Uterus (tissue), 4 donors: ENCODE measurements at places on chromosomes 2 and 18.

DNA sequence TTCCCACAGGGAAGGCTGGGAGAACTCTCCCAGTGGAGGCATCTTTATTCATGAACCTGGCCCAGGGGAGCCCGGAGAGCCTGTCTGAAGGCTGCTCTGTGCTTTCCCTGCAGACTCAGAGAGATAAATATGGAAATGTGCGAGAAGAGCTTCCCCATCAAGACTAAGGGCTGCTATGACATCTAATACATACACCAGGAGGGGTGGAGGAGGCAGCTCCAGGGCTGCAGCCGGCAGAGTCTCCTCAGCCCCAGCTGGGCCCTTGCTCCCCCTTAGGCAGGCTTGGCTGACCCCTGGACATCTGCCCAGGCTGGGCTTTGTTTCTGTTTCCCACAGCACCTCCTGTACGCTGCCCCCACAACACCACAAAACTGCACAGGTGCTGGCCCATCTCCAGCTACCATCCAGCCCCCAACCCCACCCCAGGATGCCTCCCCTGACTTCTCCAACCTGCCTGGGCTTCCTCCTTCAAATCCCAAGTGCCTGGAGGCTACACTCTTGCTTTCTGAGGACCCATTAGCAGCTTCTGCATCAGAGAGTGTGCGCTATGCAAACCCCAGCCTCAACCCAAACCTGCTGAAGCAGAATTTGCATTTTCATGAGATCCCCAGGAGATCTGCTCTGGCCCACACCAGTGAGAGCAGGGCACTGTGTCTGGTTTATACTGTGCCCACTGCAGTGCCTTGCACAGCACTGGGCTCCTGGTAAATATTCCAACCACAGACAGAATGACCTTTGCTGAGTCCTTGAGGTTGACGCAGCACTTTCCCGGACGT, 96.8 kb downstream of the VSNL1 start:
- DNase-seq = no peak

DNA sequence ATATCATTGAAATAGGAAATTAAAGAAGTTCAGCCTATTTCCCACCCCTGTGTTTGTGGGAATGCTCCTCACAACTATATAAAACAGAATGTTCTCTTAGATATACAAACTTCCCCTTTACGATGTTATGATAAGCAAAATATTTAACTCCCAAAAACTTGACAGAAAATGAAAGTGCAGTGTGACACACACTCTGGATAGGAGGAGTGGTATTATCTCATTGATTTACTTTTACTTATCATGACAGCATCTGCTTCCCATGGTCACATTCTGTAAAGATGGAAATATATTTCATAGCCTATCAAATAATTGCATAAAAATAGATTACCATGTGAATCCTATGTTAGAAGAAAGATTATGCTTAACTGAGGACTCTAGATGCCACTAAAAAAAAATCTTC, 96.6 kb upstream of the STK17B start:
- DNase-seq = no peak

DNA sequence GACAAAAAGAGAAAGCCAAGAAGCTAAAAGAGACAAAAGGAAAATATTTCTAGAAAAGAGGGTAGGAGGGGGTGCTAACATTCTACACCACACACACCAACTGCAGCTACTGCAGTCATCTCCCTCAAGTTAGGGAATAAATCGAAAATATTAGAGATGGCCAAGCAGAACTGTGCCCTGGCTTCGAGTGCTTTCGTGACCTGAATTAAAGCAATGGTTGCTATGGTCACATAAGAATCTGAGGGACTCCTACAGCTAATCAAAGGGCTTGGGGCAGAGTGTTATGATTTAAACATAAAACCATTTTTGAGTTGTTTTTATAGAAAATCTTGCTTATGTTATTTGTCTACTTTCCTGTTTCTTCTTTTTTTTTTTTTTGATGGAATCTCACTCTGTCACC, 159.6 kb upstream of the HNRNPA3 start:
- no peak for DNase-seq

DNA sequence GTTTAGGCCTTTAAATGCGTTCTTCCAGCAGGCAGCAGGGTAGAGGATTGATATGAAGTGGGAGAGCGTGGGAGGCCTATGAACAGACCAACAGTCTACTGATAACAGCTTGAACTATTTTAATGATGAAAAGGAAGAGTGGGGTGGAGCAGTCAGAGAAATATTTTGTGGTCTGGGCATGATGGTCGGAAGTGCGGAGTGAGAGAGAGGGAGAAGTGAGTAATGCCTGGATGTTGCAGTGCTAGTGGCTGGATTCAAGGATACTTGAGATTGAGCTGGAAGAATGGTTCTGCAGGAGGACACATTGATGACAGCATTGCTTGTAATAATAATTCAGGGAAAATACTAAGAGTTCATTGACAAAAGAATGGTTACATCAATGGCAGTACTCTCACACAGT, 151.0 kb upstream of the DAPL1 start:
- no peak for DNase-seq

- DNase-seq = no peak
Observed at GRCh38 chr18:55743133-55743532, 155.1 kb upstream of the TCF4 start.

GRCh38 chr2:84442888-84443287, 16.2 kb downstream of the SUCLG1 start:
- no peak for DNase-seq

DNA sequence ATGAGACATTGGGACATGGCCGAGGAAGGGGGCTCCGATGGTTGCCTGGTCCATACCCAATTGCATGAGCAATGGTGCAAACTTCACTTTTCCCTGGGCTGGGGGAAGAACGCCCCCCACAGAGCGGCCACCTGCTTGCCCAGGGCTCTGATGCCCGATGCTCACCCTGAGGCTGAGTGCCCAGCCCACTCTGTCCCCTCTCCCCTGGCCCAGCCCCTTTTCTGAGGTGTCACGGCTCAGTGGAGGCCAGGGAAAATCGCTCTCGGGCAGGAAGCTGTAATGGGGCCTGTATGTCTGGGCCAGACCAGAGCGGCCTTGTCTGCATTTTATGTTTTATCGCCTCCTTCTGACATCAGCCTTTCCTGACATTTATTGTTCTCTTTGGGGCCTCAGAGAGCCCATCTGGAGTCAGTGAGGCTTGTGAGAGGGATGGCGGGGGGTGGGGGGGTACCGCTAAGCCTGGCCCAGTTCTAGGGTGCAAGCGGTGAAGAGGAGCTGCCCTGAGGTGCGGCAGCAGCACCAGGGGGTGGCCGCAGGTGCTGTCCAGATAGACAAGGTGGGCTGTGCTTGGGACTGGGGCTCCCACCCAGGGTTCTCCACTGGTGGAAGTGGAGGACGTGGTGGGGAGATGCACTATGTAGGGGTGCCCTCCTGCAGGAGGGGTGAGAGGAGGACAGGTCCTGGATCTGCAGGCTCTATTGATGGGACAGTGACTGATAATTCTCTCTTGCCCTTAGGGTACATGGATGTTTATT, 46.2 kb downstream of the INHBB start:
- no peak for DNase-seq

GRCh38 chr18:2963048-2963447, 49.9 kb downstream of the LPIN2 start:
- DNase-seq = no peak

GRCh38 chr2:182642328-182642727, 73.7 kb upstream of the DNAJC10 start:
- DNase-seq = peak; percentile 37

GRCh38 chr18:47390410-47391024, 139.1 kb upstream of the SKOR2 start:
- DNase-seq = no peak

DNA sequence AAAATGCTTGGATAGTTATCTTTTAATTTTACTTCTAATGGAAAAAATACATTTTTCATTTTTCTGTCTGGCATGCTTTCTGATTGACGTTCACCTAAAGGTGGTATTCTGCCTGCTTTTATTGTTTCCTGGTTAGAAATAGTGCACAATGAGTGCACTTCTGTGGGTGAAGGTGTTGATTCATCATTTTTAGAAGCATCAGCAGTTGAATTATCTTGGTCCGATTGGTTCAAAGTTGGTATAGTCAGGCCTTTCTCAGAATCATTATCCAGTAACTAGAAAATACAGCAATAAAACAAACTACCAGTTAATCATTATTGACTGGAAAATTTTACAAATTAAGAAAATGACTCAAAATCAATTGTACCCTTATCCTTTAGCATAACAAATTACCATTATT, 84.5 kb downstream of the STRADB start:
- no peak for DNase-seq

DNA sequence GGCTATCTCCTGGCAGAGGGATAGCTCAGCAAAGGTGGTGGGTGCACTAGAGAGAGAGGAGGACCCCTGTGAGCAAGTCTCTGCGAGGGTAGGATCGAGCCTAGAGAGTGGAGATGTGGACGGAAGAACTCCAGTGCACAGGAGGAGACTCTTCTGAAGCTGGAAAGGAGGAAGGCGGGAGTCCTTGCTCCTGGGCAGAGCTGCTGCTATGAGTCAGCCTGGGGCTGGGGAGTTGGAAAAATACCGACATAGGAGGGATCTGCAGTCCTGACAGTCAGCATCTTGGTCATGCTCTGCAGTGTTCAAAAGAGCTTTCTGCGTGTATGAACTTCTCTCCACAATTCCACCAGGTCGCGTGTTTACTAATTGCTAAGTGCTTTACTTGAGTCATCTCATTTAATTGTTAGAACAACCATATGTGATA, 233.8 kb downstream of the LDLRAD4 start:
- DNase-seq = peak; percentile 48

DNA sequence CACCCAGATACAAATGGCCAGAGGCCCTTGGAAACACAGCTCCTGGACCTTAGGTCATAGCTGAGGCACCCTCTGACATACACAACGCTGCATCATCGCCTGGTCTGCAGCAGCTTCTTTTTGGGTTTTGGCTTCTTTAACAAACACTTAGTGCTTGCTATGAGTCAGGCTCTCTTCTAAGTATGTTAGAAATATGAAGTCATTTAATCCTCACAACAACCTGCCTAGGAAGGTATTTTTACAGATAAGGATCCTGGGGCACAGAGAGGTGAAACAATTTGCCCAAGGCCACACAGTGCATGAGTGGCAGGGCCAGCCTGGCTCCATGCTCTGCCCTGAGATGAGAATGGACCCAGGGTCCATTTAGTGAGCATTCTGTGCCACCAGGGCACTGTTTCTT, 96.6 kb downstream of the TMEM17 start:
- no peak for DNase-seq

GRCh38 chr2:119059287-119059686, 99.3 kb downstream of the C1QL2 start:
- no peak for DNase-seq

- no peak for DNase-seq
Observed at GRCh38 chr2:23445450-23445868, 60.5 kb downstream of the KLHL29 start.

GRCh38 chr2:131394147-131394931, 30.4 kb upstream of the RAB6D start:
- no peak for DNase-seq

DNA sequence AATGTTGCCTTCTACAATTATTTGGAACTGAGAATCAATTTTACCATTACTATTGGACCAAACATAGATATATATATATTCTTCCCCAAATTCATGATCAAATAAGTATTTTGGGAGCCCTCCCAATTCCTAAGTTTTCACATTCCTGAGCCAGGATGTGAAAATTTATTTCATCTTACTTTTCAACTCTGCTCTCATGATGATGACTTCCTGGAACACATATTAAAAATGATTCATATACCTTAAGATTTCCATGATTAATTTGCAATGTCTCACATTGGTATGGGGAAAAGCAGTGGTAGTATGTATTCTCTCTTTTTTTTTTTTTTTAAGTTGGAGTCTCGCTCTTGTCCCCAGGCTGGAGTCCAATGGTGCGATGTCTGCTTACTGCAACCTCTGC, 596.1 kb upstream of the ZEB2 start:
- DNase-seq = no peak

- no peak for DNase-seq
Observed at GRCh38 chr2:196737046-196737445, 62.4 kb downstream of the GTF3C3 start.

DNA sequence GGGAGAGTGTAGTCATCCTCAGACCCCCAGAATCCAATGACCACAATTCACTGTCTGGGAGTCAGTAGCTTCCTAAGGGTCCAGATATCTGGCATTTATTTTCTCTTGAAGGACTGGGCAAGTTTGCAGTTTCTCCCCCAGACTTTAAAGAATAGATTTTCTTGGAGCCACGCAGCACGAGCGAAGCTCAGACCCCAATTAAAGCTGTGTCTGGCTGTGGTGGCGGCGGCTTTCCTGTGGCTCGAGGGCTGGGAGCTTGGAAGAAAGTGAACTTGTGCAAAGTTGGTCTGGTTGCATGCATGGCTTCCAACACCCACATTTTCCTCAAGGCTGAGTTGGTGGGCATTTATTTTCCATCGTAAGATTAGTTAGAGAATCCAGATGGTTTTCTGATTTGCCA, 105.0 kb downstream of the ACKR3 start:
- DNase-seq = no peak

- no peak for DNase-seq
Observed at GRCh38 chr2:105410554-105410953, 11.7 kb upstream of the FHL2 start.

- no peak for DNase-seq
Observed at GRCh38 chr18:63545000-63545399, 2.8 kb downstream of the SERPINB12 start.

DNA sequence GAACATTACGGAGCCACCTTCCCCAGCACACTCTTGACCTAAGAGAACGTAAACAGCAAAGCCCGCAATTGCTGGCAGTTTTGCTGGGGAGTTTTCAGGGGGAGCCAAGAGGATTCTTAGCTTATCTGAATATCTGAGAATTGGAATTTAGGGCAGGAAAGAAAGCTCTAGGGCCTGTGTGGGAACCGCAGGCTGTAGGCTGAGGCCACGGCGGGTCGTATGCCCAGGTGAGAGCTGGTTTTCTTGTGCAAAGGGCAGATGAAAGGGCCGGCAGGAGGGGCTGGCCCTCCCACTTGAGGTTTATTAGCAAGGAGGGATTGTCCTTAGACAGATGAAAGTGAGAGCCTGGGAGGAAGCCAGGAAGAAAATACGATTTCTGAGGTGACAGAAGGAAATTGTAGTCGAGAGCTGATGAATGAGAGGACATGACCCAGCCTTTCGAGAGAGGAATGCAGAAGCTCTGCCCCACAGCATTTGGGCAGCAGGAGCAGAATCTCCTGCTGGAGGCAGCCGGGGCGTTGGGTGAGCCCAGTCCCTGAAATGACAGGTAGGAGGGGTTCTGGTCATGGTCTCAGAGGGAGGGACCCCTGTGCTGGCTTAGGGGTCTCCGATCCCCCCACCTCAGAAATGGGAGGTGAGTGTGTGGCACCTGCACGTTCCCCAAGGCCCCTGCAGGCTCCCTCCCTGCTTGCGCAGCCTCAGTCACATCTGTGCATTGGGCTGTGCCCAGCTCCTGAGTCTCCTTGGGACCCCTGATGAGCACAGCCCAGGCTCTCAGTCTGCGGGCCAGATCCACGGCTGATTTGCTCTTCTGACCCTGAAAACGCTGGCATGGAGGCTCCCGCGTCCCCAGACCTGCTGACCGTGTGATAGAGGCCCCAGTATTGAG, 61.1 kb downstream of the CABLES1 start:
- DNase-seq = no peak
